Right forelimb (tissue), 1 donor: ENCODE measurements at places on chromosomes 6 and 20.

DNA sequence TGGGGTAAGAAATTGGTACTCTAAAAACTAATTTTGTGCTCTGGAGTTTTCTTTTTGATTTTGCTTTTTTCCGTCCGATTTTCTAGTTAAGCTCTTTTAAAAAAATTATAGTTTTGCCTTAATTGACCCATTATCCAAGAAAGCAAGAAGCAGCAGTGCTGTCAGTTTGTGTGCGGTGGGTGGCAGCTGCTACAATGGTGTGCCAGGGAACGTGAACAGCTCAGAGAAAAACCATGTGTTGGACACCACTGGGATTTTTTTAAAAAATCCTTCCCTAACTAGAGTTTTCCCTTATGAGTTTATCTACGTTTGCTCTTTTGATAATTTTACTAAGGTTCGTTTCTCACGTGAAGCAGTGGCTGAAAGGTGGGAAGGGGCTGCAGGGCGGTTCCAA lies 8.0 kb downstream of the MAP3K5 start:
- no peak for DNase-seq

GRCh38 chr6:34484391-34484790 lies 18.5 kb downstream of the PACSIN1 start:
- no peak for DNase-seq

GRCh38 chr6:75143191-75143590 lies 62.7 kb downstream of the COL12A1 start:
- DNase-seq: no peak

DNA sequence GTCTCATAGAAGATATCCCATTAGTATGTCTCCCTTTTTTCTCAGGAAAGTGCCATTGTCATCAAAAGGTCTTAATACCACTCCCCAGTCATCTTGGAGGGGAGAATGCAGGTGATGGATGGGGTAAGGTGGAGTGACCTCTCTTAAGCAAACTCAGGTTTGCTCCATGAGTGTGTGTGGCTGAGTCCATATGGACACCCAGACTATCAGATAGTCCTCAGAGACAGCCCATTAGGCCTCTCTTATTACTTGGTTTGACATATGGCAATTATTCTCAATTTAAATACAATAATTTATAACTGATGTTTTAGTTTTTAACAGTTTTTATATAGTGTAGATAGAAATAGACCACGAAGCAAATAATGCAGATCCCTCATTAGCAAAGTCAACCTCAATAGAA lies 23.2 kb downstream of the LAMA4 start:
- DNase-seq: no peak

- DNase-seq: no peak
Measured at GRCh38 chr6:7252390-7252789, 60.6 kb downstream of the SSR1 start.

- no peak for DNase-seq
Measured at GRCh38 chr20:3137492-3137891, 22.2 kb downstream of the FASTKD5 start.
